Fibroblast of skin of left biceps (primary cell): ENCODE measurements at places on chromosomes 1 and 21.

DNA sequence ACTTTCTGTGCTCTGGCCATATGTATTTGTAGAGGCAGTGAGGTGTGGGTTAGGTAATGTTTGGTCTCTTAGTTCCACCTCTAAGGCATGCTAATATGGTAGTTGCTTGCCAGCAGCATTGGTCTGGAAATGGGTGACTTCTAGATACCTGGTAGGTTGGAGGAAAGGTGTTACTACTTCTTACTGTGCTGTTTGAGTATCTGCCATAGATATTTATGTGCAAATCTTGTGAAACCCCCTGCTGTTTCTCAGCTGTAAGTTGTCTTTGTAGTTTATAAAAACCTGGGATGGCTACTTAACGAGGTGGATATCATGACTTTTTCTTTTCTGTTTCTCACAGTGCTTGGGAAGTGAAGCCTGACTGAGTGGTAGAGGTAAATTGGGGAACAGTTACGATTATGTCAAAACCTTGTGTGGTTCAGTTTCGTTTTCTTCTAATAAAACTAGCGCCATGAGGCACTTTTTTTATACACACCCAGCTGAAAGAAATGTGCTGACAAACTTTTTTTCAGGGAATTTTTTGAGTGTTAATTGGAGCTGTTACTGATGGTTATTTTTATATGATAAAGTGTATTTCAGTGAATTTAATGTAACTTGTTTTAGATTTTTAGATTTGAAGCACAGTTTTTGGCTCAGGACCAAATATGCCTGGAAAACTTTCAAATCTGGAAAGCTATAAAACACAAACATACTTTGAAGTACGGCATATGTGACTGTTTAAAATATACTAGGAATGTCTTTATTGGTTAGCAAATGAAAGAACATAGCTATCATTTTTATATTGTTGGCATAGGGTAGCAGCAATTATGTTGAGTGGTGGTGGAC, 42.1 kb downstream of the CAMSAP2 start:
- peak; percentile 49 for DNase-seq

- DNase-seq, result no peak
Observed at GRCh38 chr21:40841524-40842196, 5.3 kb downstream of the DSCAM start.

DNA sequence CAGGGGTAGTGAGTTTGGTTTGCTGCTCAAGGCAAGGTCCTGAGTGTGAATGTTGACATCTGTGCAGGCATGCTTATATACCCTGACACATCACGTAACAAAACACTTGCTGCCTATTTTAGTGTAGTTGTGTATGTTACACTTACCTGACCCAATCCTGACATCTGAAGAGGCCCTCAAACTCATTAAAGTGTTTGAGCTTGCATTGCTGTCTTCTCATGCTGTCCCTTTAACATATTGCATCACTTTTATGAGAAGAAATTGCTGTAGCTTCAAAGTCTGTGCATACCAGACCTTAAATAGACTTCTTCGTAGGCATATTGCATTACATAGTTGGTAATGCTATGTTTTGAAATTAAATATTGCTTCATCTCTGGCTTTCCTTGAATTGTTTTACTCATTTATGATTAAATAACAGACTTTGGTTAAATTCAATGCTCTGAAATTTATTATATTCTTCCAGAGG, at the start of gene KRTAP19-3:
TSS of gene KRTAP19-3 (minus strand) at position 51 of the 466 bp plus-strand sequence. CDS start 56 bp downstream, outside the sequence.
- DNase-seq, result no peak

- DNase-seq, result no peak
Observed at GRCh38 chr1:12166834-12167492, at the start of gene TNFRSF1B. TNFRSF1B (plus strand) TSS chr1:12166991; CDS start chr1:12167092, 101 bp downstream.

GRCh38 chr1:50831300-50832061, 128.6 kb downstream of the FAF1 start:
- no peak for DNase-seq

GRCh38 chr21:36576441-36576840, 96.5 kb upstream of the CLDN14 start:
- no peak for DNase-seq

- no peak for DNase-seq
Observed at GRCh38 chr1:147243228-147243685, 773 bp downstream of the CHD1L start.

DNA sequence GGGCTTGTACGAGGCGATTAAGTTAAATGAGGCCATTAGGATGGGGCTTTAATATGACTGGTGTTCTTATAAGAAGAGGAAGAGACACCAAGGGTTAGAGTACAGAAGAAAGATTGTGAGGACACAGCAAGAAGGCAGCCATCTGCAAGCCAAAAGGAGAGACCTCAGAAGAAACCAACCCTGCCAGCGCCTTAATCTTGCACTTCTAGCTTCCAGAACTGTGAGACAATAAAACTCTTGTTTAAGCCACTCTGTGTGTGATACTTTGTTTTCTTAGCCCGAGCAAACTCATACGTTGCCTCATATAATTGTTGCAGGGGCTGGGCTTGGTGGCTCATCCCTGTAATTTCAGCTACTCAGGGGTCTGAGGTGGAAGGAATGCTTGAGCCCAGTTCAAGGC, 33.6 kb upstream of the RGS16 start:
- DNase-seq, result no peak

DNA sequence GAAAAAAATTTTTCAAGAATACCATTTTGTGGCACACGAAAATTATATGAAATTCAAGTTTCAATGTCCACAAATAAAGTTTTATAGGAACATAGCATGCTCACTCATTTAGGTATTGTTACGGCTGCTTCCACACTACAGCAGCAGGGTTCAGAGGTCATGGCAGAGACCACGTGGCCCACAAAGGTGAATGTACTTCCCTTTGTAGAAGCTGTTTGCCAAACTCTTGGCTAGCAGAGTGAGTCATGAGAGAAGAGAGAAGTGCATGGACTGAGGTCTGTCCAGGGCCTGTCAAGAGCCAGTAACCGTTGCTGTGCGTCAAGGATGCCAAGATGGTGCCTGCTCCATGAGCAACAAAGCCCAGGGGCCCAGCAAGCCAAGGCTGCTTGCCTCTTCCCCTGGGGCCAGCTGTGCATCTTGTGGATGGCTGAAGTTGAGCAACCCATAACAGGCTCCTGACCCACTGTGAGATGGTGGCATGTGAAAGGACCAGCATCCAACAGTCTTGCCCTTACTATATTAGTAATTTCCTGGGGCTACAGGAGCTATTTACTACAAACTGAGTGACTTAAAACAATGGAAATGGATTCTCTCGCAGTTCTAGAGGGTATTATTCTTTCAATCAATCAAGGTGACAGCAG, 64.8 kb upstream of the ATP5PO start:
- no peak for DNase-seq

DNA sequence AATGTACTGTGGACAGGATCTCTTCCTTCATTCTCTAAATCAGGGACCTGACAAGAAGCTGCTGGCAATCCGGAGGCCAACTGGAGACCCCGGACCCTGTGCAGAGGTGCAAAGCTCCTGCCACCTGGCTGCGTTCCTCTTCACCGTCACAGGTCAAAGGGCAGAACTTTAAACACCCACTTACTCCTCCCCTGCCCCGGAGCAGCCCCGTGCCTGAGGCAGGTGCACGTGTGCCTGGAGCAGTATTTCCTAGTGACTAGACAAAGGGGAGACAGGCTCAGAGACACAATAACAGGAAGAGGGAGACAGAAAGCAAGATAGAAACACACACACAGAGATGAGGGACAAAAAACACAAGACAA, 6.6 kb upstream of the PIGC start:
- DNase-seq, result no peak
